ENCODE measurements at places on chromosomes 7 and 10.
A peak's percentile ranks its signal among the peaks of the same experiment; 100 is the strongest.

DNA sequence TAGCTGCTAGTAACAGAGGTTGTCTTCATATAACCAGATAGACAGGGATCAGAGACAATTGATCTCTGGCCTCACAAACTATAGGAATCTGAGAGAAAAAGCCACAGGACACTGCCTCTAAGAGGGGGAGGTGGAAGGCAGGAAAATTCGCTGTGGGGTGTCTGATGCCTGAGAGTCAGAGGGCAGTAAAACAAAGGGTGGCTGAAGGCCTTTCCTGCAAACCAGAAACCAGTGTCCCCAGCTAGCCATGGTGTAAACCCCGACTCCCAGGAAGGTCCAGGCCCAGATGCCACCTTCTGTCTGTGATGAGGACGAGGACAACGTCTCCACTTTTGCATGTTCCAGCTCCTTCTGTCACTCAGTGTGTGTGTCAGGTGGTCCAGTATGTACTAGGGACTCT is 215.1 kb downstream of the ADARB2 start:
- no peak for DNase-seq

GRCh38 chr10:114070710-114071109 is 27.0 kb downstream of the ADRB1 start:
- DNase-seq: no peak

- DNase-seq: no peak
These were observed 139.4 kb downstream of the SVIL start for GRCh38 chr10:29495366-29495765.

- DNase-seq: no peak
These were observed 69.4 kb upstream of the HECTD2 start for GRCh38 chr10:91340613-91341362.

GRCh38 chr10:47261556-47261955 is 38.4 kb upstream of the GDF10 start:
- DNase-seq: no peak

GRCh38 chr7:100942045-100942774 is 7.1 kb upstream of the MUC3A start:
- no peak for DNase-seq

GRCh38 chr7:7565018-7565680 is 1.5 kb upstream of the MIOS start:
- DNase-seq: no peak

DNA sequence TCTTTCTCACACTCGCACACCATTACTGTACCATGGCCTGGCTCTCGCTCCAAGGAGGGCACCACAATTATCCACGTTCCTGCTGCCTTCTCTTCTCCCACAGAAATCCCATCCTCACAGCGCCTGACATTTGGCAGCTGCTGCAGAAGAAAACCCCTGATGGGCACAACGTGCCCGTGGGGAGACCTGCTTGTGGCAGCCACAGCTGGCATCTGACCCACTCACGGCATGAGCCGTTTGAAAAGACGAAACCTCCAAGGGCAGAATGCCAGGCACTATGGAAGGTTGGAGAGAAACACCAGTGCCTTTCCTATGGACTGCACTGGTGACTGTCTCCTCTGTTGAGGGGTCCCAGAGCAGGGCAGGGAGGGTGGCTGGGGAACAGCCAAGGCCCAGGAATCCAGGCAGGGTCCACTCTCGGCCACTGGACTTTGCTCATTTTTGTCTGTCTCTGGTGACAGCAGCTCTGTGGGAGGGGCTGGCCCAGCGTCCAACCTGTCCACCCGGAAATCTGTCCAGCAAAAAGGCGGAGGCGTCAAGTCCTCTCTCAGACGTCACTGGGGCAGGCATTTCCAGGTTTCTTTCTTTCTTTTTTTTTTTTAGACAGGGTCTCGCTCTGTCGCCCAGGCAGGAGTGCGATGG is 61.0 kb upstream of the MKRN1 start:
- no peak for DNase-seq

DNA sequence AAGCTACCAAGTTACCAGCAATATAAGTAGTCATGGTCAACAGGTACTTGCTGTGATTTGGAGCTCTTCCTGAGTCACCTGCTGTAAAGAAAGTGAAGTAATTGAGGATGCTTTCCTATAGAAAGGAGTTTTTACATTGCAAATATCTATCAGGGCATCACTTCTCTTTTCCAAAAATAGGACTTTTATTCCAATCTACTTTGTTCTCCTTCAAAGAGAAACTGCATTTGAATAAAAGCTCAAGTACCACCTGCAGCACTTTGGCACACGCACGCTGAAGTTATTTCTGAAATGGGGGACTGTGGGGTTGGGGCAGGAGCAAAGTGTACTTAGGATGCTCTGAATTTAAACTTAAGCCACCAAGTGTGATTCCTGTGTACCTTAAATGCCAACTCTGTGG is 81.8 kb upstream of the PRKAR2B start:
- DNase-seq: no peak

DNA sequence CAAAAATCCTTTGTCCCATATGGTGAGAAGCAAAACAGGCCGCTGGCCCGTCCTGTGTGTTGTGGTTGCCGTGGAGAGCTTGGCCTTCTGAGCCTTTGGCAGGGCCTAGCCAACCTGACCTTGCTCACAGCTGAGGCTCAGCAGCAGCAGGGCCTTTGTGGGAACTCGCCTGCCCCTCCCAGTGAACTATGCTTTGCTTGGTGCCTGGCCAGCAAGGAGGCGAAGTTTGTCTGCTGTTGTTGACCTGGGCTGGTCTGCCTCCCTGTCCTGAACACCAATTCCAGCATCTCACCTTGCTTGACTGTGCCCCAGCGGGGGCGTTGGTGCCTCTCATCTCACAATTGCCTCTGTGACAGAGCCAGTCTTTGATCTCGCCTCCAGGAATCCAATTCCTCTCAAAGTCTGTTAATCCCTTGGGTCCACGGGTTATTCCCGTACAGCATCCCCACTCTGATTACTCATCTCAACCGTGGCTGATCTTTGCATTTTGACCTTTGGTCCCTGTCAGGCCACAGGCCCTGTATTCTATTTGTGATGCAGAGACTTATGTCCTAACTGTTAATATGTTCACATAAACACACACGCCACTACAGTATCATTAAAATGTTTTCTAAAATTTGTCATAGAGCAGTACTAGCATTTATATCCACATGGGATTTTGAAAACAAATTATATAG is 22.6 kb downstream of the EPDR1 start:
- no peak for DNase-seq

DNA sequence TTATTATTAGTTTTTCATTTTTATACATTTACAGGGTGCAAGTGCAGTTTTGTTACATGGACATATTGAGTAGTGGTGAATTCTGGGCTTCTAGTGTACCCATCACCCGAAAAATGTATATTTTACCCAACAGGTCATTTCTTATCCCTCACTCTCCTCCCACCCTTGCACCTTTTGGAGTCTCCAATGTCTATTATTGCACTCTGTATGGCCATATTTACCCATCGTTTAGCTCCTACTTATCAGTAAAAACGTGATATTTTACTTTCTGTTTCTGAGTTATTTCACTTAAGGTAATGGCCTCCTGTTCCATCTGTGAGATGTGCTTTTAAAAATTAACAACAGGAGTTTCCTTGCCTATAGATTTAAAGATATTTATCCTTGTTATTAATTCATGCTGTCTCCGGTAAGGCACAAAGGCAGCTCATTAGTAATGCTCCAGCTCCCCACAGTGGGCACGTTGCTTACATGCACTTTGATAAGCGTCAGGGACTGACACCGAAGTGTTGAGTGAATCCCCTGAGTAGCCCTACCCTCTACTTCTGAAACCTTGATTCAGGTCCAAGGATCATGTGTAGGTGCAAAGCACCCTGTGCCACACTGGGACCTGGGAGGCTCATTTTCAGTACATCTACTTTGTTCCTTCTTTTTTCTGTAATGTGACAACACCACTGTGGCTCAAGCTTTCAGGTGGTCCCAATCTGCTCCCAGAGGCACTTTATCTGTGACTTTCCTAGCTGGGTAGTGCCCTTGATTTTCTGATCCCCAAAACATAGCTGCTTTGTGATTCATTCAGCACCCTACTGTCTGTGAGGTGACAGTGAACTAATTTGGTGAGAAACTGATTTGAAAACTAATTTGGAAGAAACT is 27.3 kb downstream of the HYAL4 start:
- DNase-seq: peak; percentile 21

DNA sequence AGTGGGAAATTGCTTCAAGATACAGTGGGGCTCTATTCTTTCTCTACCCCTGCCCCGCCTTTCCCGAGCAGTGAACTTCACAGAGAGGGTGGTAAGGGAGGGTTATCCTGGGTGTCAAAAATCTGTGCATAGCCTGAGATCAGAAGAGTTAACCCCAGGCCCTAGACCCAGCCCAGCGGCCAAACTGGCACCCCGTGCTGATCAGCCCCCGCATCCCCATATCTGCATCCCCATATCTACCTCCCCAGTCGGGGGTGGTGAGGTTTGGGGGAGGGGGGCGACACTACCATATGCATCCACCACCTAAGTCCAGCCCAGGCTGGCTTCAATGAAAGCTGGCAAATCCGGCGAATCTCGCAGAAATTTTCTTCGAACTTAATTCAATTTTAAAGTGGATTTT is 7.0 kb upstream of the DLX6 start:
- DNase-seq: no peak

DNA sequence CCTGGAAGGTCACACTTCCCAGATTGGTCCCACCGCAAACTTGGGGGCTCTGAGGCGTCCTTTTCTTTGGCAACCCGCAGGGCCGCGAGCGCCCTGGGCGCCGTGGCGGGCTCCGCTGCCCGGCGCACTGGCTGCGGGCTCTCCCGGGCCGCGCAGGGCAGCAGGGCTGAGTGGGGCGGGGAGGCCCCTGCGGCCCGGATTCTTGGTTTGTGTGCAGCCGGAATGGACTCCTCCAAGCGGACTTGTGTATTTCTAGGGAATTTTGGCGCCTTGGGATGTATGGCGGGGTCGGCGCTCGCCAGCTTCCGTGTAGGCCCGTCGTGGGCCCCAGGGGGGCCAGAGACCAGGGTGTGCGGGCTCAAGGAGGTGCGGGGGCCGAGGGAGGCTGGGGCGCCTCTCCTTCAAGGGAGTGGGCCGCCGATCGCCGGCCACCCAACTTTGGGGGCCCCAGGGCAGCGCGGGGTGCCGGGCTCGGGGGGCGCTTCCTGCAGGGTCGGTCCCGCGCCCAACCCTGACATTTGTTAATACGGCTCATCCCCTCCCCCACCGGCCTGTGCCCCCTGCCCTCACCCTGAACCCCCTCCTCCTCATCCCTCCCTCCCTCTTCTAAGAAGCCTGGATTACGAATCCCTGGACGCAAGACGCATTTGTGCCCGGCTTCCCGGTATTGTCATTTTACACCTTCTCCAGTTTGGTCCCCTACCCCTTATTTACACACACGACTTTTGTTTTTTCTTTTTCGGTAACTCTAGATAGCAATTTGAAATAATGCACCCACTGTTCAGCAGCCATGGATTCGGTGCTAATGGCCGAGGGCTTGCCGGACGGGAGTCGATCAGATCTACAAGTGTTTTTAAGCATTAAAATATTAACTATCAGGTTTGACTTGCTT is 2.5 kb downstream of the TCF7L2 start:
- DNase-seq: no peak

- no peak for DNase-seq
These were observed 548.9 kb upstream of the FZD8 start for GRCh38 chr10:36191009-36191408.

GRCh38 chr7:142603870-142604448 is 145.3 kb upstream of the PRSS1 start:
- peak; percentile 71 for DNase-seq

DNA sequence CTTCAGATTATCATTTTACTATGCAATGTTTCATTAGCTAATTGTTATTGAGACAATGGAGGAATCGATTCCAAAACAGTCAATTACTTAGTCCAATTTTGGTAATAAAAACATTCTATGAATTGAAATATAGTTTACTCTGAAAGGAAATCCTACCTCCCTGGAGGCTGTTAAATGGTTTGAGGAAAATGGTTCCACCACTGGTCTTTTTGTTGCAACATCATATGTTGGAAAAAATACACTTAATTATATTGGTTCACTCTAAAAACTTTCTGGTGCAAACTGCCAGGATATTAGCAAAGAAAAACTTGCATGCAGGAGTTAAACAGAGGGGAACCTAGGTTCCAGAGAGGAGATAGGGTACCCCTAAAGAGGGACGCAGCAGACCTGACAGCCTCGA is 267.3 kb upstream of the LYZL1 start:
- DNase-seq: no peak

DNA sequence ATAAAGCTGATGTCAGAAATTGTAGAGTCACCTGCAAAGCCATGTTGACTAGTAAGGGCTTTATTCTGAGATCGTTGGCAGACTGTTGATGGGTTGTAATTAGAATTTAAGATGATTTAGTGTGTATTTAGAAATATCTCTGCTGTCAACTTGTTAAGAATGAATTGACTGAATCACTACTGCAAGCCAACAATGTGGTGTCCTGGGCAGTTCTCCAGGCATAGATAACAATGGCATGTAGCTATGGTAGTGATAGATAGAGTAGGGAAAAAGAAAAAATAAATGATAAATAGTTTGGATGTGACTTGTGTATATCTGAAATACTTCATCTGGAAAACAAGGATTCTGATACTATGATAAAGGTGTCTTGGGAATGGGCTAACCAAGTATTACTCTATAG is 640.2 kb downstream of the ARL4A start:
- no peak for DNase-seq

GRCh38 chr10:121436630-121437341 is 161.5 kb downstream of the FGFR2 start:
- DNase-seq: no peak

- no peak for DNase-seq
These were observed 3.4 kb downstream of the AOC1 start for GRCh38 chr7:150855476-150856302.

DNA sequence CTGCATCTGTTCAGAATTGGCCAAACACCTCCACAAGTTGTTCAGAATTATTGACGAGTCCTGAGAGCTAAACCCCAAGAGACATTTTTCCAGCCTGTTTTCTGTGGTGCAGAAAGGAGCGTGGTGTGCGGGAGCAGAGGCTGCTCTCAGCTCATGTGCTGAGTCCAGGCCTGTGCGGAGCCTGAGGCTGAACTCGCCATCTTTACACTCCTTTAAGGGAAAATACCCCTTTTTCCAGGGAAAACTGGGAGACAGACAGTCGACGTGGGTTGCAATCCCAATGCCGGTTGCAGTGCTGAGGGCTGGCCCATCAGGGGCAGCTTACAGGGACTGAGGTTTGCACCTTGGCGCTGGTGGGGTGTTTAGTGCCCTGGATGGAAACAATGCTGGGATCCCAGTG is 112.2 kb downstream of the ADARB2 start:
- DNase-seq: no peak

- no peak for DNase-seq
These were observed 67.7 kb downstream of the FGFR2 start for GRCh38 chr10:121530481-121531075.

- no peak for DNase-seq
These were observed 23.7 kb upstream of the TRPV6 start for GRCh38 chr7:142908921-142909890.

GRCh38 chr7:116950889-116951351 is 2.4 kb upstream of the ST7 start:
- no peak for DNase-seq

GRCh38 chr7:124840435-124840834 is 74.8 kb upstream of the GPR37 start:
- no peak for DNase-seq

Data from CD4-positive, alpha-beta T cell treated with Interleukin-4 for 1 hour (primary cell).